Gastrocnemius medialis (tissue), 4 donors: ENCODE measurements at places on chromosomes 1 and 21.

DNA sequence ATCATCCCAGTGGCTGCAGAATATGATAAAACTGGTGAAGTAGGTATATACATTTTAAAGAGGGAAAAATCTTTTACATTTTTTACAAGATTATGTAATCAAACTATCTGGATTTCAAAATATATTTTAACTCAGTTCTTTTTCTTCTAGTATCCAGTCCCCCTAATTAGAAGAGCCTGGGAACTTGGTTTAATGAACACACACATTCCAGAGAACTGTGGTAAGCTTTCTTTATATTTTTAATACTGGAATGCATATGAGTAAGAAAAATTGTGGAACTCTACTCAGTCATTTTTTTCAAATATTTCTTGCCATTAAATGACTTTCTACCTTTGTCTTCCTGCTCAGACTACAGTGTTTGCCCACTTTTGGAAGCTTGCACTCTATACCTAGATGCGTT, 8.2 kb downstream of the ACADM start:
- no peak for DNase-seq

- DNase-seq: no peak
Measured at GRCh38 chr1:45518910-45519309, 2.8 kb downstream of the PRDX1 start.

DNA sequence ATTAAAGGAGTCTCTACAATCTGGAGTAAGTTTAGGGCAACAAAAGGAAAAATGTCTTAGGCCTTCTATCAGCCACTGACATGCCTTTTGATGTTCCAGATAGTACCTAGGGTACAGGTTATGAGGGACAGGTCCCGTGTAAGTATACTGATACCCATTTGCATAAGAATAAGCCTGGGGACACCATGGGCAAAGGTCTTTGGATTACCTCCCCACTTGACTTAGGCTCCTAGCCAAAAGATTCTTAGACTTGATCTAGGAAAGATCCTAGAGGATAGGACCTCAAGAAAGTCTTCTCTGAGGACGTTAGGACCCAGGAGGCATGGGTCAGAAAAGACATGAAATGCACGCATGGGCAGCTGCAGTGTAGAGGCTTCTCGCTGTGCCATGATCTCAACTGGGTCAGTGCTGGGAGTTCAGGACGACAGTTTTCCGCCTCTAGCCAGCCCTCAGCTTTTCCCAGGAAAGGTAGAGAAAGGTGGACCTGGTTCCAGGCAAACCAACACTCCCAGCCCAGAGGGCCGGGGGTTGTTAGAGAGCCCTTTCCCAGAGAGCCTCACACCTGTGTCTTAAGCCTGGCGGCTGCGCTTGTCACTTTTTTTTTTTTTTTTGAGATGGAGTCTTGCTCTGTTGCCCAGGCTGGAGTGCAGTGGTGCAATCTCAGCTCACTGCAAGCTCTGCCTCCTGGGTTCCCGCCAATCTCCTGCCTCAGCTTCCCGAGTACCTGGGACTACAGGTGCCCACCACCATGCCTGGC, 26.6 kb downstream of the MSTO1 start:
- no peak for DNase-seq

DNA sequence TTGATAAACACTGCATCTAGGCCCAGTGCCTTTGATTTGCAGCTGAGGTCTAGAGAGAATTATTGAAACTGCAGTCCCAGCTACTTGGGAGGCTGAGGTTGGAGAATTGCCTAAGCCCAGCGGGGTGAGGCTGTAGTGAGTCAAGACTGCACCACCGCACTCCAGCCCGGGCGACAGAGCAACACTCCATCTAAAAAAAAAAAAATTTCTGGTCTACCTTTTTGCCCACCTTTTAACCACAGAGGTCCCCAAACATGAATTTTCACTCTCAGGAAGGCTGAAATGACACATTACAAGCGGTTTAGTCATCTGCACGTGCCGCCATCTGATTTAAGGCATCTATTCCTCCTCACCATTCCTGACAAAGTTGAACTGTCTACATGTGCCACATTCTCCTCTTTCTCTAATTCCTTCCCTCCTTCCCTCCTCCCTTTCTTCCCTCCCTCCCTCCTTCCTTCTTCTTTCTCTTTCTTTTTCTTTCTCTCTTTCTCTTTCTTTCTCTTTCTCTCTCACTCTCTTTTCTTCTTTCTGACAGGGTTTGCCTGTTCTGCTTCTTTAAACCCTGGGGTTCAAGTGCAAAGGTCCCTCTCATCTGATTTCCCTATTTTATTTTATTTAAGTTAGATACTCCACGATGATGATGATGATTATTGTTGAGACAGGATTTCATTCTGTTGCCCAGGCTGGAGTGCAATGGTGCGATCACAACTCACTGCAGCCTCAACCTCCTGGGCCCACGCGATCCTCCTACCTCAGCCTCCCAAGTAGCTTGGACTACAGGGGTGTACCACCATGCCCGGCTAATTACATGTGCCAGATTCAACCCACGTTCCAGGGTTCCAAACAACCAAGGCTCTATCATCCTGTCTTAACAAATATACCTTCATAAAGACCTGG, 3.0 kb upstream of the SOD1 start:
- no peak for DNase-seq

- DNase-seq: no peak
Measured at GRCh38 chr1:89198491-89199072, at the start of gene GBP4. Gene GBP4 (minus strand): TSS chr1:89198942. CDS start chr1:89198834, 108 bp downstream.

- DNase-seq: no peak
Measured at GRCh38 chr1:109239409-109240068, 9.8 kb upstream of the CELSR2 start.

DNA sequence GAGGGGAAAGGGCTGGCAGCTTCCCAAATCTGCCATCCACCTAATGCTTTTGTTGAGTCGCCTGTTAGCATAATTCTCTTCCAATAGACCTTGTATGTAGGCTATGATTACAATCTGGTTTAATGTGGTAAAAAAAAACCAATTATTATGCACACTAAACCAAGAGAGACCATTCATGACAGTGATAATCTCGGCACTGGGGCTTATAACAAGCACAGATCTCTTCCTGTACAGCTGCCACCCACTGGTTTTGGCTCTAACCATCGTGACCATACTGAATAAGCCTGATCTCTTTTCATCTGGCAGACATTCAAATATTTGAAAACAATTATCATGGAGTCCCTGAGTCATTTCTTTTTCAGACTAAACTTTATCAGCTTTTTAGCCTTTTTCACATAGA, 12.0 kb upstream of the SYT14 start:
- no peak for DNase-seq

- no peak for DNase-seq
Measured at GRCh38 chr1:203322500-203323179, 17.3 kb downstream of the BTG2 start.

DNA sequence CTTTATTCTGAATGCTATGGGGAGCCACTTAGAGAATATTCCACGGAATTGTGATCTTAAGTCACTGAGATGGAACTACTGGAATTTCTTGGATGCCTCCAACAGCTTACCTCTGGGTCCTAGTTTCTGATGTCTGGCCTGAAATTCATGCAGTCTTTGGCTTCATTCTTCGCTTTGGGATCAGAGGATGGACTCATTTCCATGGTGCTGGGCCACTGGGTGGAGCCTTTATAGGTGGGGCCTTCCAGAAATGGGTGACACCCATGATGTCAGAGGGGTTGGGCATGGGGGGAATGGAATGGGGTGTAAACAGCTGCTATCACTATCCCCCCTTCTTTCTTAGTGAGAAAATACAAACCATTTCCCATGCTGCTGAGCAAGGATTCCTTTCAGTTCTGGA, 73.7 kb upstream of the FGGY start:
- no peak for DNase-seq

DNA sequence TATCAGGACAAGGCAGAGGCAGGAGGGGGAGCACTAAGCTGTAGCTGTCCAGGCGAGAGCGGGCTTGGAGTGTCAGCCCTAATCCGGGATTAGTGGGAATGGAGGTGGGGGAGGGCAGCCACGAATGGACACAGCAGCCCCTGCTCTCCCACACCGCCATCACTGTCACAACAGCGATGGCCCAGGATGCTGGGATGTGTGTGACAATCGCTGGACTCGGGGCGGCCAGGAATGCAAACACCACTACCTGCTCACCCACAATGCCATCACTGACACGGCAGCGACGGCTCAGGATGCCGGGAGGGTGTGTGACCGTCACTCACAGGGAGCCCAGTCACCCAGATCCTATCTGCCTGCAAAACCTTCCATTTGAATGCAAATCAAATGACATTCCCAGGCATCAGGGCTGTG, 2.9 kb downstream of the C2CD2 start:
- no peak for DNase-seq

DNA sequence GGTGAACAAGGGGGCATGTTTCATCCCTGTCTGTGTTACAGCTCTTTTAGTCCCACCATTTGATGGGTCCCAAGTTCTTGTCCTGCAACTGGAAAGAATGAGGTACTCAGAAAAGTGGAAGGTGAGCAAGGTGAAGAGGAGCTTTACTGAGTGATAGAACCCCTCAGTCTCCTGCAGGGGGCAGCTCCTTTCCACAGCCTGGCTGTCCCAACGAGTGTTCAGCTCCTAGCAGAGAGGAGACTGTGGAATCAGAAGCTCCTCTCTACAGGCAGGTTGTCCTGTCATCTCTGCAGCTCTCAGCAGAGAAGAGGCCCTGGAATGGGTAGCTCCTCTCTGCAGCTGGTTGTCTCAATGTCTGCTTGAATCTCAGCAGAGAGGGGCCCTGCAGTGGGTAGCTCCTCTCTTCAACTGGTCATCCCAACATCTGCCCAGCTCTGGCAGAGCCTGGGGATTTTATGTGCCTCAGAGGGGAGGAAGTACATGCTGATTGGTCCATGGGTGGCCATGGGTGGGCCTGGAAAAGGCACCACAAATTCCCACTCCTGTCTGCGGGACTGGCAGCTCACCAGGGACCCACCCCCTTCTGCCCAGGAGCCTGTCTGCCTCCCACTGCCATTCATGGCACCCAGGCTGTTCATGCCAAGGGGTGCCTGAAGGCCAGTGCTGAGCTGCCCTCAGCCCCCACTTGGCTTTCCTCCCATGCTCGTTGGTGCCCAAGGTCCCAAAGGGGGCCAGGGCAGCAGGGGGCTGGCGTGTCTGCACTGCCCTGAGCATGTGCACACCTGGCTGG, 25.7 kb downstream of the LDLRAD1 start:
- no peak for DNase-seq

GRCh38 chr1:201320168-201320788, 37.0 kb downstream of the PKP1 start:
- no peak for DNase-seq

DNA sequence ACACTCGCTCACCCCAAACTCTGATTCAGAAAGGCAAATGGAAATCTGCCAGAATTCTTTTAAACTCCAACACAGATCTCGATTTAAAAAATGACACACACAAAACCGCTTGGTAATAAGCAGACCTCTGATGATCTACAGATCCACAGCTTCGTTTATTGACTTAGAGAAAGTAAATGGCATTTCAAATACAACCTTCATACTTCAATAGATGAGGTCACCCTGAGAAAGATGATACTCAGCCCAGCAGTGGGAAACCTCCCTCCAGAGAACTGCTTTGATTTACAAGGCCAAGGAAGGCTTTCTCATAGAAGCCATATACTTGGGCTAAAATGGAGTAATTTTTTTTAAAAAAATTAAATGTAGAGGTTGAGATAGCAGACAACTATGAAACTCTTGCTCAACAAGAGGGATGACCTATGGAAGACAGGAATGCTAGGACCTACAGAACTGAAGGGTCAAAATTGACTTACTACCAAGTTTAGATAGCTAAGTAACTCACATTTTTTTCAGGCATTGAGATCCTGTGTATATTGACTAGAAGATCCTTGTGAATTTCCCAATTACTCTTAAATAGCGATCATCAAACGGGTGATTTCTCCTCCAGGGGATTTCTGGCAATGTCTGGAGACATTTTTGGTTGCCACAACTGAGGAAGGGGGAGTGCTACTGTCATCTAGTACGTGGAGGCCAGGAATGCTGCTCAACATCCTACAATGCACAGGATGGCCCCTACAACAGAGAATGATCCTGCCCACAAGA, 143.9 kb downstream of the CLIC6 start:
- DNase-seq: no peak

DNA sequence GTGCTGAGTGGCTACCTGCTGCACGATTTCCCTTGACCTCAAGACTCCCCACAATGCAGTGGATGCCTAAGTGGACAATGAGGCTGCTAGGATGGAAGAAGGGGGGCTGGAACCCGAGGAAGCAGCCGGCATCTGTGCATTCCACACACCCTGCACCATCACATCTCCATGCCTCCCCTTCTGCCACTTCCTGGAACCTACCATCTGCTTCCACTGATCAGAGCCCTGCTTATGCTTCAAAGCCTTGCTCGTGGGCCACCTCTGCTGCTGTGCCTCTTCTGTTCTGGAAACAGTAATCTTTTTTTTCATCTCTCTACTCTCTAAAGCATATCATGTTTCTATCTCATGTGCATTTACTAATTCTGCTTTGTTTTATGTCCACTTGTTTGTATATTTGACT, 66.2 kb upstream of the WDR26 start:
- DNase-seq: no peak

GRCh38 chr1:112296908-112297307, 99.1 kb upstream of the CTTNBP2NL start:
- no peak for DNase-seq

GRCh38 chr1:205453466-205453865, 2.4 kb downstream of the BLACAT1 start:
- DNase-seq: no peak

GRCh38 chr1:195866091-195866780, 742.0 kb downstream of the KCNT2 start:
- DNase-seq: no peak

DNA sequence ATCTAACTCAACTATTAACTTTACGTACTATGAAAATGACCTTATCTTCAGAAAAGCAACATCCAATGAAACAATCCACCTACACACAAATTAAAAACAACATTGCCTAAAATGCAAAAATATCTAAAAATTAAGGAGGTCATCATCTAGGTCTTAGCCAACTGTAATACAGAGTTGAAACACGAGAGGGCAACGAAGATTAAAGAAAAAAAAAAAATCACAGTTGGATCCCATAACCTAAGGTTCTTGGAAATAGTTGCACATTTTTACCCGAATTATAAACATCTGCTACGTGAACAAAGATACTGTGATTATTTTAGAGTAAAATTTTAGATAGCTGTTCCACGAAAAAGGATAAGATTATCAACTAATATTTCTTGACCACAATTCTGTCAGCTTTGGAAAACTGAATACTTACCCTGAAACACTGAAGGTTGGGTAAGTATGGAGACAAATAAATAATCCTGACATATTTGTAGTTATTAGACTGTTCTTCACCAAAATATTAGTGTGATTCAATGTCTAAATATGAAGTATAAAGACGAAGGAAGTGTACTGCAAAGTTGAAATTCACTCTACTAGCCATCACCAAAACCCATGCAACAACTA, 88.0 kb upstream of the AK4 start:
- no peak for DNase-seq

DNA sequence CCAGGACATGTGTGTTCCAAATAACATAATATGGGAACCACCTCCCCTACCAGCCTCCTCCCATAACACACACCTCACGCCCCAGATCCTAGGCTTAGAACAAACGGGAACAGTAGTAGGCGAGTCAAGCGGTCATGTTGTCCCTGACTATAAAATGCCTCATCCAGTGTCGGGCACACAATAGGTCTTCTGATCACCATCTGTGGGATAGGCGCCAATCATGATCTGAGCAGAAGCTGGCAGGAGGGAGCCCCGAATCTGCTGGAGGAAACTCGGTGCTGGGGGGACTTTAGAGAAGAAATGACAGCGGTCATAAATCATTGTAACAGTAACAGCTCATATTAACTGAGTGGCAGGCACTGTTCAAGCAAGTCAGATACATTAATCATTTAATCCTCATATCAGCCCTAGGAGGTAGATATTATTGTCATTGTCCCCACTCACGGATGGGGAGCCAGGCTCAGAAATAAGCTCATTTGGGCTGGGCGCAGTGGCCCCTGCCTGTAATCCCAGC, 13.4 kb downstream of the ALPL start:
- DNase-seq: no peak
